ENCODE measurements at places on chromosomes 12 and 14. TPM values are rescaled to one million over a fixed set of nuclear protein-coding genes. Genes with fewer than 3 reads are reported as not detected.
A peak's percentile ranks its signal among the peaks of the same experiment; 100 is the strongest.

DNA sequence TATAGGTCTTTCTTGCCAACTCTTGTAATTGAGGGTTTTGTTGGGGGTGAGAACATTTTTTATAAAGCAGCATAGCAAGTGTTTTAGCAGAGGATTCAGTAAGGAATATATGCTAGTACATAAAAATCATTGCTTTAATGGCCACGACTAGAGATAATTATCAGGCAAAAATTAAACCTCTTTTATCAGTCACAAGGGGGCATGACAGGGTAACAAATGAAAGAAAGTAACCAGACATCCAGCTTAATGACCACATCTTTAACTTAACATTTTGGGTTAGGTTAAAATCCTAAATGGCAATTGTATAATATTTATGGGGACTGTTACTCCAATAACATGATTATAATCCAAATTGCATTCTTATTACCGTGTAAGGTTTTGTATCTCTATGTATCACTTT is 119.6 kb downstream of the LRRIQ1 start:
- peak; percentile 44 for DNase-seq

The KRT6C gene
- not detected for polyA plus RNA-seq

GRCh38 chr14:91417983-91418386 is 365 bp upstream of the CCDC88C start:
- no peak for DNase-seq

The SMCO3 gene
- 2.3 TPM for polyA plus RNA-seq

The DYNC1H1 gene
- 347 TPM for polyA plus RNA-seq

DNA sequence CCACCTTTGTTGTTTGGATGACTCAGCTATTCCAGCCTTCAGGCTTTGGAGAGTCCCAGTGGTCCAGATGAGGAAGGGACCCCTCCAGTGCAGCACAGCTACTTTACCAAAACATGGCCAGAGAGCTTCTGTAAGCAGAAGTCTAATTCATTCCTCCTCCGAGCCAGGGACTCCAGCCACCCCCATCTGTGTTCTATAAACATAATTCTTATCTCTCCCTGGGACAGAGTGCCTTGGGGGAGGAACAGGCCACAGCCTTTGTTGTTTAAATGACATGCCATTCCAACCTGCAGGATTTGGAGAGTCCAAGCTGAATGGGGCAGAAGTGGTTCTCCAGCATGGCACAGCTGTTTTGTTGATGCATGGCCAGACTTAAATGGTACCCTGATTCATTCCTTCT is 994.0 kb downstream of the TRHDE start:
- no peak for DNase-seq

DNA sequence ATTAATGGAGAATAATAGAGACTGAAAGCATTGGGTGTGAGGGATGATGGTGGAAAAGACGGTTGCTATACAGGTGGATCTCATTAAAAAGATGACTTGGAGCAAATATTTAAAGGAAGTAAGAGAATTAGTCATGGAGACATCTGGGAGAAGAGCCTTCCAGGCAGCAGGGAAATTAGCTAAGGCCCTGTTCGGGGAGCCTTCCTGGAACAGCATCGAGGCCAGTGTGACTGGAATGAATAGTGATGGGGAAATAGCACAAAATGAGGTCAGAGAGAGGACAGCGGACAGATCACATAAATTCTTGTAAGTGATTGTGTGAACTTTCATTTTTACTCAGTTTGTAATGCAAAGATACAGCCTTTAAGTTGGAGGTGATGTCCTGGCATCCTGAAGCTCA is 842.3 kb downstream of the SLC6A15 start:
- no peak for DNase-seq

The EML5 gene
- polyA plus RNA-seq, result 2.4 TPM

GRCh38 chr12:509500-509899 is 49.8 kb downstream of the B4GALNT3 start:
- DNase-seq, result no peak

The DBX2 gene
- polyA plus RNA-seq, result 0.10 TPM

The CLEC2D gene
- 11.5 TPM for polyA plus RNA-seq

The FOXG1 gene
- 0.07 TPM for polyA plus RNA-seq

The KRT8 gene
- polyA plus RNA-seq, result 234 TPM

DNA sequence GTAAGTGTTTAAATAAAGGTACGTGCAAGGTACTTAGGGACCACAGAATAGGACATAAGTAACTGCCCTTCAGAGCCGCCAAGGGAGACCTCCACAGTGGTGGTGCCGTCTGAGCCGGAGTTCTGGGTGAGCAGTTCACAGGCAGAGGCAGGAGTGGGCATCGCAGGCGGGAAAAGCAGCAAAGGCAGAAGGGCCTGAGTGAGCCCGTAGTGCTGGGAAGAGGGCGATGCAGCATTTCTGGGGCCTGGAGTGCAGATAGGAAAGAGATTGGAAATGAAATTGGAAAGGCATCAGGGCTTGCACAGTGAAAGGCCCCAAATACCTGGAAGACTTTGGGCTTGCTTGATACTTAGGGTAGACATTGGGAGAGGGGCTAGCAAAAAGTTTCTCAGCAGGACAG is 32.9 kb downstream of the EVL start:
- DNase-seq, result no peak

GRCh38 chr14:93974833-93975232 is 1.5 kb downstream of the ASB2 start:
- no peak for DNase-seq

GRCh38 chr14:23933742-23934128 is 19.8 kb upstream of the DHRS4 start:
- peak; percentile 79 for DNase-seq

All from renal pelvis (tissue), 12 donors.